Gastrocnemius medialis (tissue), 4 donors: ENCODE measurements at places on chromosomes 16 and 17. TPM values are rescaled to one million over a fixed set of nuclear protein-coding genes. Genes with fewer than 3 reads are reported as not detected.

DNA sequence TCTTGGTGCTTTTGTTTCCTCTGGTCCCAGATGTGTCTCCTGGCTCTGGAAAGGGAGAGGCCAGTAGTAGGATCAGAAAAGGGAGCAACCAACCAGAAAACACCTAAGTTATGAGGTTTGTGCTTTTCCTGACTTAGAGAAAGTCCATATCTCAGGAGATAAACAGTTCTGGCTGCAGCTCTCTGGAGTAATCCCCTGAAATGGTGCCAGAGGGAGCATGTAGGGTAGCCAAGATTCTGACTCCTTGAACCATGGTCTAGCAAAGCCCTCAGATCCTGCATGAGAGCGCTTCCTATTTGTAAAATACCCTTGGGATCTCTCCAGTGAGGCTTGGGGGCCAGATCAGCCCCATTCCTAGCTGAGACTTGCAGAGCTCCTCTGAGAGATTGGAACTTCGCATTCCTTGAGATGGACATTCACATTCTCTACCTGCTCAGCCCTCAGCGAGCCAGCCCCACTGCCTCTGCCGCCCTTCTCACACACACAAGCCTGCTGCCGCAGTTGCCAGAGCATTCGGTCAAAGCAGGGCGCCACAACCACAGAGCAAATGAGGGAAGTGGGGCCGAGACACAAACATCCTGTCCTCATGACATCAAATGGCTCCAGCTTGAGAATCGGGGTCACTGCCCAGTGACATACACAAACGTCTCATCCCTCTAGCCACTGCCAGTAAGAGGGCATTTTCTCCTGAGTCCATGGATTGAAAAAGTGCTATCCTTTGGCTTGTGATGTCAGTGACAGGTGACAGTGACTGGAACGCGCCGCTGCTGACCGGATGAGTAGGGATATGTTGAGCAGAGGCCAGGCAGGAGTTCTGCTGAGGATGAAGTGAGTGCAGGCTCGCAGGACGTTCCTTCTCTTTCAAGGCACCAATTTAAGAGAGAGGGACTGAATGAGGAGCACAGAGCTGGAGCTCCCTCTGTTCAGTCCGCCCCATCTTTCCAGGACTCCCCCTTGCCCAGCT is 5.0 kb downstream of the ABHD15 start:
- DNase-seq: no peak
- H3K36me3 ChIP-seq: no peaks in the 10 kb centered on the region
- no peaks in the 10 kb centered on the region for H3K27me3 ChIP-seq
- H3K4me1 ChIP-seq: peaks cover 11% of the 10 kb centered on the region
- no peak overlapping the region for H3K4me3 ChIP-seq

Gene C16orf54
- not detected for total RNA-seq

Gene PLLP
- total RNA-seq: 1.2 TPM

Gene WSB1
- total RNA-seq: 48.1 TPM

DNA sequence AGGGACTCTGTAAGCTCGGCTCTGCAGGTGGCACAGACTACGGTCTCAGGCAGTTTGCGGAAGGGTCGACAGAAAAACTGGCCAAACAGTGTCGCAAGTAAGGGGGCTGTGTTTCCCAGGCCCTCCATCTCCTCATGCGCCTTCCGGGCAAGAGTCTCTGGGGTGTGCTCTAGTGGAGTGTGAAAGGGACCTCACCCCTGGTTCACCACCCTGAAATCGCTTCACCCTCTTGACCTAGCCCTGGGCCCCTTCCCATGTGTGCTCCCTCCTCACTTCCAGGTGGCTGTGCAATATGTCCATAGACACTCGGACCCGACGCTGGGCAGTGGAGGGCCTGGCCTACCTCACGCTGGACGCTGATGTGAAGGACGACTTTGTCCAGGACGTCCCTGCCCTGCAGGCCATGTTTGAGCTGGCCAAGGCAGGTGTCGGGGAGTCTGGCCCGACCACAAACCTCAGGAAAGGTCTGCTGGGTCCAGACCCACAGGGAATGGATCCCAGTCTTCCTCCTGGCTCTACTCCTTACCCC is 22.3 kb downstream of the UNC45B start:
- no peak overlapping the region for H3K27ac ChIP-seq
- H3K4me3 ChIP-seq: no peak overlapping the region
- DNase-seq: no peak
- peaks cover 72% of the 10 kb centered on the region for H3K36me3 ChIP-seq
- no peaks in the 10 kb centered on the region for H3K27me3 ChIP-seq

DNA sequence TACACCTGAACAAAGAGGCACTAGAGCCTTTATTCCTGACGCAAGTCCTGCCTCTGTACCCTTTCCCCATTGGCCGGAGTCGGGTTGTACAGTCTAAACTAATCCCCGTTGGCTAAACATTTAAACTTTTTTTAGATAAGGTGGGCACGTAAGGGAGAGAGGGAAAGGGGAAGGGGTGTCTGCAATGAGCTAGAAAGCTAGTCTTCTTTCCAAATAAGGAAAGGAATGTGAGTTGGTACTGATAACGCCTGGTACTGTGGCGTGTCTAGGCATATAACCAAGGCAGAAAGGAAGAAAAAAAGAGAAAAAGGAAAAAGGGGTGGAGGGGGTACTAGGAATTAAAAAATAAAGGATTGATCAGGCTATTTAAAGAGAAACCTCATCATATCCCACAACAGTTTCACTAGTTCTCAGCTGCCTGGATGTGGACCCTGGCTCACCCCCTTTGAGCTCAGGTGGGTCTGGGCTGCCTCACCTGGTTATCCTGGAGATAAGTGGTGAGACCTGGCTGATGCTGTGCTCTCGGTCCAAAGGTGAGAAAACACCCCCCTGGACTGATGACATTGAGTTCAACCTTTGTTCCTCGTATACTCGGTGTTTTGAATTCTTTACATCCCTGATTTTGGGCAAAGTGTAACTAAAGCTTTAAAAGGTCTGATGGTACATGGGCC is 90.9 kb upstream of the EEF2KMT start:
- H3K27me3 ChIP-seq: no peaks in the 10 kb centered on the region
- no peak for DNase-seq
- H3K4me3 ChIP-seq: no peak overlapping the region
- no peaks in the 10 kb centered on the region for H3K4me1 ChIP-seq
- no peak overlapping the region for H3K27ac ChIP-seq

Gene TAT
- total RNA-seq: 1.9 TPM

- H3K4me3 ChIP-seq: no peak overlapping the region
- H3K36me3 ChIP-seq: peaks cover 35% of the 10 kb centered on the region
- H3K4me1 ChIP-seq: no peaks in the 10 kb centered on the region
Measured at GRCh38 chr16:68360956-68361355, 50.1 kb downstream of the PRMT7 start.

DNA sequence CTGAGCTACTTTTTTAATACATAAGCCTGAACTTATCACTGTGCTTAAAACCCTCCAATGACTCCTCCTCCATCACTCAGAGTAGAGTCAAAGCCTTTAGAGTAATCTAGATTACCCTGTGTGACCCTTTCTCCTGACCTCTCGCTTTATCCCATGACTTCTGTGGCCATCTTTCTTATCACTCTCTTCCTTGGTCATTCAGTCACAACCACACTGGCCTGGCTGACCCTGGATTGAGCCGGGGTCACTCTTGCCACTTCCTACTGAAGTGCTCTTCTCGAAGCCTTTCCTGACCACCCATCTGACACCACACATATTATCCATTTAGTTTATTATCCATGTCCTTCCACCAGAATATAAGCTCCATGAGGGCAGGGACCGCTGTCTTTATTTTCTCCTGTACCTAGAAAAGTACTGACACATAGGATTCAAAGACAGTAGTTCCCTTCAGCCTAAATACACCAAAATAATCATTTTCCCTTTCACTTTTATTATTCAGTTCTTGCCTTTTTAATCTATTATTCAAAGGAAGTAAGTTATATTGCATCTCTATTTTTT is 28.0 kb upstream of the ABCA9 start:
- no peak overlapping the region for H3K4me3 ChIP-seq
- H3K4me1 ChIP-seq: no peaks in the 10 kb centered on the region
- no peak for DNase-seq
- H3K36me3 ChIP-seq: peaks cover 62% of the 10 kb centered on the region
